ENCODE measurements at places on chromosomes 4 and X.

DNA sequence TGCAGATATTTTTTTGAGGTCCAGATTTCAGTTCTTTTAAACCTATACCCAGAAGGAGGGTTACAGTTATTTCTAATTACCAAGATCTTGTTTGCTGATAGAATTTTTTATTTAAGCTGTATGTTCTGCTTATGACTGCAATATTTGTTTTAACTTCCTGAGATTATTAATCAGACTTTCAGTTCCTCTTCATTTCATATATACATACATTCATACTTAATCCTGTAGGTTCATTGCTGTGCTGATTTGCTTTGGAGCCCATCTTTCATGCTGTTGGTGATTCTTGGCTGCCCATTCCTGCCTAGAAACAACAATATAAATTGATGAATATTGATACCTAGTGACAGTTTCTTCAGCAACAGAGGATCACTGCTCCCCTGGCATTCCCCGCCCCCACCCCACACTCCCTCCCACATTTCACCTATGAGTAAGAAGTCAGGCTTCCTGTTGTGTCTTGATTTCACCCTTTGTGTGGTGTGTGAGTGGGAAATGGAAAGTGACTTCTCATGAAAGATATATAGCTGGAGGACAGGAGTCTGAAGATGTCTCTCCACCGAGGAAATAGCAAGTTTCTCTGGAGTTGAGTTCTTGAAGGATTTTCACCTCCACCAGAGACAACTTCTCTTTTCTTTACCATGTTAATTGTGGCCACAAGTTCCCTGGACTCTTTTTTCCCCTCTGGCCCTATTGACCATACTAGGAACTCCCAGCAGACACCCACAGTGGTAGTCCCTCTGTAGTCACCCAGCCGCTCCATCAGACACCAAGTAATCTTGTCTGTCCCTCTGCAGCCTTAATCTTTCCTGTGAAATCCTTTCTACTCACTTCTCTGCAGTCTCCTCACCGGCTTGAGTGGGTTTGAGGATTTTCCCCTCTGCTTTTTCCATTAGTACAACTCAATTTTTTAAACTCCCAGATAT is 118.4 kb downstream of the ASB9 start:
- peak; percentile 22 for DNase-seq

GRCh38 chr4:139887962-139888735 is 222.5 kb downstream of the MGST2 start:
- DNase-seq, result no peak

GRCh38 chrX:72634331-72634730 is 61.7 kb upstream of the HDAC8 start:
- DNase-seq, result no peak

DNA sequence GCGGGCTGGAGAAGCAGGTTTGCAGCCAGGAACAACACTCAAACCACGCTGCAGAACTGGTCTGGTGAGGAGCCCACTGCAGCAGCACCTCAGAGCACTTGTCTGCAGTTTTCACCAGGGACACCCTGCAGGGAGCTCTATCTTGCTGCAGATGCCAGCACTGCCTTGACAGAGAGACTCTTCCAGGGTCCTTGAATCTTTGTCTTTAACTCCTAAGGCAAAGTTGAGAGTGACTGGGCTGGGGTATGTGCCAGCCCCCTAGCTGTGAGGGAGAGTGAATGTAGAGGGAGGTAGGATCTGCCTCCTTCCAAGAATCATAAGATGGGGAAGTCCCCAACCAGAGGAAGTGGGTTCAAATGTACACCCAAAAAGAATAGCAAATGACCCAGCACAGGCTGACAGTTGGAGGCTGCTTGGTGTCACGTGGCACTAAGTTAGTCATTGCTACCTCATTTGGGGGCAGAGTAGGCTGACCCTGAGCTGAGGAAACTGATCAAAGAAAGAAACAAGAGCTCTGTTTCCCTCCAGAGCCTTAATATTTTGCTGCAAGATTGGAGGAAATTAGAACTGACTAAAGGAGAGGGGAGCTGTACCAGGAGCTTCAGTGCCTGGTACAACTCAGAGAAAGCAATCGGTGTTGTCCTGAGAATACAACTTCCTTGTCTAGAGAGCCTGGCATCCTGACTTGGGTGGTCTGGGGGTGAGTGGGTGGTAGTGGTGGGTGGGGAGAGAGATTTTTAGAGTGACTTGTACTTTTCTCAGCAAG is 28.2 kb upstream of the HUWE1 start:
- peak; percentile 50 for DNase-seq

- no peak for DNase-seq
These were observed 5.8 kb downstream of the AGA start for GRCh38 chr4:177436456-177436855.

- no peak for DNase-seq
These were observed 85.7 kb downstream of the KCNIP4 start for GRCh38 chr4:21862917-21863316.

GRCh38 chrX:130746709-130747342 is 156.2 kb downstream of the ENOX2 start:
- no peak for DNase-seq

DNA sequence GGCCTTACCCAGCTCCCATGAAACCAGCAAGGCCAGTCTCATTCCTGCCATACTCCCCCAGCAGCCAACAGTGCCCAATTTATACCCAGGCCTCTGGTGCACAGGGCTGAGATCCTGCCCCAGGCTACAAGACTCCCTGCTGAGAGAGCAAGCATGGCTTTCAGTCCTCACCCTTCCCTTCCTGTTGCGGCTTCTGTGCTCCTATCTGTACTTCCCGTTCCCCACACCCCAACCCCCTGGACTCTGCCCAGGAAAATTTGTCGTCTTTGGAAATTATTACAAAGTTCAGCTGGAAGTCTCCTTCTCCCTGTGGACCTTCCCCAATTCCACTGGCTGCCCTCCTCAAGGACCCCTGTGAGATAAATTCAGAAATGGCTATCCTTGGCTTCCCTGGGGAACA is 84.1 kb upstream of the GK2 start:
- no peak for DNase-seq

- DNase-seq, result no peak
These were observed 276.7 kb upstream of the KLF3 start for GRCh38 chr4:38387348-38387747.

- DNase-seq, result no peak
These were observed 483.7 kb upstream of the INTU start for GRCh38 chr4:127149086-127149485.

GRCh38 chr4:110119337-110119736 is 79.1 kb downstream of the ELOVL6 start:
- DNase-seq, result no peak

DNA sequence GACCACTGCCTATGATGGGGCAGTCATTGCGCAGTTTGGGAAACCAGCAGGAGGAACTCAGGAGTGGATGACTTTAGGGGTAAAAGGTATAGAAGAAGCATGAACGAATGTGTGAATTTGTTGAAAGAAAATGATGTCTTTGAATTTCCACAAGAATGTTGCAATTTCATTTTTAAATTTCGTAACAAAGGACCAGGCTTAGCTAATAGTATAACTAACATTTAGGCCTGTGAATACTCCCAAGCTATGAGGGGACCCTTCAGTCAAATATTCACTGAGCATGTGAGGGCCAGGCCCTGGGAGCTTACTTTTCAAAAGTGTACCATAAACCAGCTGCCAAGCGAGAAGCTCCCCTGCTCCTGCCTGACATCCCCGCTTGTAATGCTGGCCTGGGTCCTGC is 5.3 kb downstream of the MPC1L start:
- no peak for DNase-seq
